ENCODE measurements at places on chromosomes 3 and 15. TPM values are rescaled to one million over a fixed set of nuclear protein-coding genes. Genes with fewer than 3 reads are reported as not detected.

DNA sequence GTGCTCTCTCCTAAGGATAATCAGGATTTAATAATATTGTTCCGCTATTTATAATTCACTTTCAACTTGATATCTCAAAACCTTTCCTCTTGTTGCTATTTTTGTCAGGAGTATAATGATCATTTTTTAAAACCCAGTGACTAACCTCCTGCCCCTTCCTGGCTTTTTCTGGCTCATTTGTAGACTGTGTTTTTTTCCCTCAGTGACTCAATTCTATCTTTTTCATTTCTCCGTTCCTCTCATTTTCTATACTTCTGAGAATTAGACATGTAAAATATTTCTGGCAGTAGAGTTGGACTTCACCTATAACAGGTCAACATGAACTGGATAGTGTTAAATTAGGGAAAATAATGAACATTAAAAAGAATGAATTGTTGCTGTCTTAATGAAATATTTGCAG lies 490.7 kb downstream of the EDEM1 start:
- no peaks in the 10 kb centered on the region for H3K27me3 ChIP-seq
- H3K4me1 ChIP-seq = no peaks in the 10 kb centered on the region
- H3K36me3 ChIP-seq = no peaks in the 10 kb centered on the region
- no peak overlapping the region for H3K4me3 ChIP-seq

GRCh38 chr15:38307861-38308641 lies 55.4 kb downstream of the SPRED1 start:
- no peak for DNase-seq
- no peaks in the 10 kb centered on the region for H3K27me3 ChIP-seq
- no peak overlapping the region for H3K4me3 ChIP-seq
- H3K4me1 ChIP-seq = no peaks in the 10 kb centered on the region
- H3K27ac ChIP-seq = no peak overlapping the region

DNA sequence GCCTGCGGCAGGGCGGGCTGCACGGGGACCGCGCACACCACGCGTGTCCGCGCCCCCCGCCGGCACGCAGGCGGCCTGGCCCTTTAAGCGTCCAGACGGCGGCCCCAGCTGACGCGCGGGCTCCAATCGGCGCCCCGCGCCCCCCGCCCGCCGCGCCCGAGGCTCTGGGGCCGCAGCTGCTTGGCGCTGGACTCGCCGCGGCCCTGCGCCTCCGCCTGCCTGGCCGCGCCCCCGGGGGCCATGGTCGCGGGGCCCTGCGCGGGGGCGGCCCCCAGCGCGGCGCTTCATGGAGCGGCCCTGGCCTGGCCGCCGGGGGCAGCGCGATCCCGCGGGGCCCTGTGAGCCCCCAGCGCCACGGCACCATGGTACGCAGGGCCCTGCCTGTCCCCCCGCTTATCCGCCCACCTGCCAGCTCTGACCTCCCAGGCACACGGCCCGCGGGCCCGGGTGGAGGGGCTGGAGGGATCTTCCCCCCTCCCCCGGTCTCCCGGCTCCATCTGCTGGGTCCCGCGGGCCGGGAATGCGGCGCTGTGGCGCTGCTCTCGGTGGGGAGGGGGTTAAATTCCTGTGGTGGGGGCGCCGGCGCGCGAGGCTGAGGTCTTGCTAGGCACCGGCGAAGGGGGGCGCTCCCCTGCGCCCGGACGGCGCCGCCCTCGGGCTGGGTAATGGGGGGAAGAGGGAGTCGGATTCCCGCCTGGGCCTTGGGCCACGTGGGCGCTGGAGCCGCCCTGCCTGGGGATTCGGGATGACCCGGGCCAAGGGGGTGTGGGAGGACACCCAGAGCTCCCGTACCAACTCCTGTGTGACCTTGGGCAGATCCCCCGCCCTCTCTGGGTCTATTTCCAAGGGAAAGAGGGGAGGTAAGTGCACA lies 1.1 kb downstream of the ZBTB47 start:
- H3K4me1 ChIP-seq = peaks cover 24% of the 10 kb centered on the region
- peak overlapping the region; percentile 98 for H3K4me3 ChIP-seq
- peak overlapping the region; percentile 95 for H3K27ac ChIP-seq
- no peak for DNase-seq

GRCh38 chr3:64163019-64163754 lies 62.1 kb downstream of the PRICKLE2 start:
- no peaks in the 10 kb centered on the region for H3K27me3 ChIP-seq
- no peaks in the 10 kb centered on the region for H3K36me3 ChIP-seq
- no peak for DNase-seq
- H3K4me1 ChIP-seq = peaks cover 24% of the 10 kb centered on the region
- no peak overlapping the region for H3K4me3 ChIP-seq

- H3K4me1 ChIP-seq = peaks cover under 1% of the 10 kb centered on the region
- H3K4me3 ChIP-seq = no peak overlapping the region
- DNase-seq = no peak
- no peaks in the 10 kb centered on the region for H3K36me3 ChIP-seq
Measured at GRCh38 chr3:139671107-139671506, 6.7 kb downstream of the NMNAT3 start.

The BCL2A1 gene
- total RNA-seq = not detected

GRCh38 chr3:132326251-132326650 lies 9.0 kb downstream of the ACP3 start:
- no peaks in the 10 kb centered on the region for H3K27me3 ChIP-seq
- H3K4me3 ChIP-seq = no peak overlapping the region
- DNase-seq = no peak
- H3K27ac ChIP-seq = no peak overlapping the region
- no peaks in the 10 kb centered on the region for H3K36me3 ChIP-seq

The MB21D2 gene
- total RNA-seq = 7.5 TPM

The BFSP2 gene
- not detected for total RNA-seq

DNA sequence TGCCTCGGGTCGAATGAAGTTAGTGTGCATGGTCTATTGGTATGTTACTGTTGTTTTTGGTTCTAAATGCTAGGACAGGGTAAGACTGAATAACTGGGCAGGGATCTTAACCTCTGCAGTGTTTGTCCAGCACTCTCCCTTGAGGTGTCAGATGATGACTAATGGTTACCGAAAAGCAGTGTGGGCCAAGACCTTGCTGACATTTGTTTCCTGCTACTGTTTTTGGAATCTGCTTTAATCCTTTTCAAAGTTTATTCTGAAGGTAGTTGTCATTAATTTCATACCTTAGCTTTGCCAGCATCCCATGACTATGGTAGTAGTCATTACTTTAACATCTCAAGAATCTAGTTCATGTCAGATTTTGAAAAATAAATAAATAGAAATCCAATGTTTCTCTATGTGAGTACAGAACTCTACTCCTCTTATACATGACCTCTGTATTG lies 117.0 kb downstream of the P3H2 start:
- no peaks in the 10 kb centered on the region for H3K4me1 ChIP-seq
- no peak overlapping the region for H3K4me3 ChIP-seq
- no peaks in the 10 kb centered on the region for H3K36me3 ChIP-seq
- no peak for DNase-seq

The GAP43 gene
- 8.5 TPM for total RNA-seq

The SKOR1 gene
- 0.98 TPM for total RNA-seq

The GOLGA6A gene
- total RNA-seq = 0.87 TPM

The GPR27 gene
- total RNA-seq = 2.9 TPM

DNA sequence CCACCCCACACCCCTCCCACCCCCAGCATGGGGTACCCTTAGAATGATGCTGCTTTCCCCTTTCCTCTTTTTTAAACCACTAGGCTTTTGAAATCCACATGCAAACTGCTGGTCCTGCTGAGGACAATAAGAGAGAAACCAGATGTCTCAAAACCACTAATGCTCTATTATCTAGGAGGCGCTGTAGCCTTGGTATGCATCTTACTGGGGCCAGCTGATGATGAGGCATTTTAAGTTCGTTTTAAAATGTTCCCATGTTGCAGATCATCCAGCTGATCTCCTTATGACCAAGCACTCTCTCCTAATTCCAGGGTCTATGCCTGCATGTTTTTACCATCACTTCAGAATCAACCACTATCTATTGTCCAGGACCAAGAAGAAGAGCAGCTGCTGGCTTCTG lies 1.3 kb downstream of the NME9 start:
- H3K36me3 ChIP-seq = no peaks in the 10 kb centered on the region
- no peak for DNase-seq
- H3K27ac ChIP-seq = no peak overlapping the region
- H3K27me3 ChIP-seq = no peaks in the 10 kb centered on the region

GRCh38 chr3:190306026-190306425 lies 16.2 kb downstream of the CLDN1 start:
- peaks cover 9% of the 10 kb centered on the region for H3K4me1 ChIP-seq
- H3K27me3 ChIP-seq = no peaks in the 10 kb centered on the region
- H3K27ac ChIP-seq = no peak overlapping the region
- H3K36me3 ChIP-seq = no peaks in the 10 kb centered on the region
- H3K4me3 ChIP-seq = no peak overlapping the region

- H3K27me3 ChIP-seq = no peaks in the 10 kb centered on the region
- no peak for DNase-seq
- no peak overlapping the region for H3K27ac ChIP-seq
- no peak overlapping the region for H3K4me3 ChIP-seq
- peaks cover 10% of the 10 kb centered on the region for H3K4me1 ChIP-seq
Measured at GRCh38 chr15:48001393-48002039, 119.3 kb upstream of the SLC24A5 start.

The RLBP1 gene
- not detected for total RNA-seq

The DUOX2 gene
- total RNA-seq = 0.22 TPM

GRCh38 chr15:90201130-90201943 lies at the start of gene SEMA4B:
Gene SEMA4B (plus strand): TSS chr15:90201330. CDS start chr15:90201579, 249 bp downstream.
- no peaks in the 10 kb centered on the region for H3K27me3 ChIP-seq
- DNase-seq = peak; percentile 41
- peaks cover 49% of the 10 kb centered on the region for H3K4me1 ChIP-seq
- peak within 1 kb of the TSS; percentile 75 for H3K4me3 ChIP-seq
- H3K36me3 ChIP-seq = no peaks in the 10 kb centered on the region

DNA sequence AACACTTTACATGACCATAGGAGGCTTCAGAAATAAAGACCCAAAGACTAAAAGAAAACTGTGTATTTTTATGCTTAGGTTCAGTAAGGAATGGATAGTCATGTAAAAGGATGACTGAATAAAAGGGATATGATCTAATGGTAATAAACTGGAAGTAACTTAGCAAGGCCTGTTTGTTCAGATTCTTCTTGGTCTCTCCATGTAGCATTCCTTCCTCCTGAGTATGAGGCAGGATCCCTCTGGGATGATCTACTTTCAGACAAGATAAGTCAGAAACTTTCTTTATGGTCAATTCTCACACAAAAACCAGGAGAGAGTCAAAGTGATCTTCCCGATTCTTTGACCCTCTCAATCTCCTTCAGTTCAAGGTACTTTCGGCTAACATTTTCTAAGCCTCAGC lies 340.8 kb upstream of the DCBLD2 start:
- H3K27me3 ChIP-seq = no peaks in the 10 kb centered on the region
- H3K4me1 ChIP-seq = no peaks in the 10 kb centered on the region
- no peak overlapping the region for H3K4me3 ChIP-seq
- DNase-seq = no peak

The SLC27A2 gene
- not detected for total RNA-seq

DNA sequence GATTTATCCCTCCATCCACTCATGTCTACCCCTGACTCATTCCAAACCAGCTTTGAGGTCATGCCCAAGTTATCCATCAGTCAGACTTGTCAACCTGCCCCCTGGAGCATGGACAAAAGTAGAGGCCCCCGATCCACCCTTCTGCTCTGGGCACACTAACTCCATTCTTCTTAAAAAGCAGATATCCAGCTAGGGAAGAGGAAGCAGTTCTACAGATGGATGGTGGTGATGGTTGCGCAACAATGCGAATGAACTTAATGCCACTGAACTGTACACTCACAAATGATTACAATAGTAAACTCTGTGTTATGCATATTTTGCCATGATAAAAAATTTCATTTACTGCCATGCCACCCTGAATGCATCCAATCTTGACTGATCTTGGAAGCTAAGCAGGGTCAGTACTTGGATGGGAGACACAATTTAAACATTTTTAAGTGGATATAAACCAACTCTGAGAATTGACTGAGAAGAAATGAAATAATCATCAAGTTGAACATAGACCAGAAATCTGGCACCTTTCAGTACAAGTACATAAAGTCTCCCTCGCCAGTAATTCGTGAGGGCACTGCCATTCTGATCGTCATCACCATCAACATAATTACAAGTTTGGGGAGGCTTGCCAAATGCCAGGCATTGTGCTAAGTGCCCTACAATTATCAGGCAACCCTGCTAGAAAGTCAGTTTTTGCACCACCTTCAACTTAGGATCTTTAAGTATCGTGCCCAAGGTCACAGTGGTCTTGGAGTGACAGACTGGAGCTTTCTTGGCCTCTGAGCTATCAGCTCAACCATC lies 124.8 kb downstream of the ATP10A start:
- H3K4me3 ChIP-seq = no peak overlapping the region
- peak; percentile 41 for DNase-seq
- no peaks in the 10 kb centered on the region for H3K27me3 ChIP-seq
- no peak overlapping the region for H3K27ac ChIP-seq
- peaks cover 29% of the 10 kb centered on the region for H3K4me1 ChIP-seq

The ITIH4 gene
- 5.4 TPM for total RNA-seq

The IL5RA gene
- not detected for total RNA-seq

DNA sequence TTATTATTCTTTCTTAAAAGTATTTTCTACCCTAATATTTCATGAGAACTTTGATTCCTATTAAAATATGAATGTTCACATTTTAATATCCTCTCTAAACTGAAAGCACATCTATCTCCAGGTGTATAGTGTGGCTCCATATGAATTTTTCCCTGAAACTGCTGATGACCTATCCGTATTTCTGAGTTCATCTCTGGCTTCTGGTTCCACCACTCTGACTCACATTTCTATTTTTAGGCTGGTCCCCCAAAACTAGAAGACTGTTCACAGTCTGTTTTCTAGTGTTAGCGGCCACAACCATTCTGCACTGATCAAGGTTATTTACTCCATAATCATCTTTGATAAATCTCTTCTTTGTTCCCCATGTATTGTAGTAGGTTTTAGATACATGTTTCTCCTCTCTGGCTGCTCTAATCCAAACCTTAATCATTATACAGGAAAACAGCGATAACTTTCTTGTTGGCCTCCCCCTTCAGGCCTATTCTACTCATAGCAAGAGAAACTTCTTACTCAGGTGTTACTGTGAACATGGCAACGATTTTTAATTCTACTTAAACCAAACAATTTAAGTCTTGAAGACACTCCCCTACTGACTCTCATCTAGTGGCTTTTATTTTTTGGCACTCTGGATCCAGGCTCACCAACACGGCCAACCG lies 12.8 kb downstream of the ADPGK start:
- H3K27me3 ChIP-seq = no peaks in the 10 kb centered on the region
- DNase-seq = no peak
- H3K27ac ChIP-seq = no peak overlapping the region
- no peak overlapping the region for H3K4me3 ChIP-seq
- peaks cover 95% of the 10 kb centered on the region for H3K36me3 ChIP-seq

The FMN1 gene
- total RNA-seq = 19.7 TPM

The PPP1R14D gene
- not detected for total RNA-seq

The SLC2A2 gene
- total RNA-seq = not detected

DNA sequence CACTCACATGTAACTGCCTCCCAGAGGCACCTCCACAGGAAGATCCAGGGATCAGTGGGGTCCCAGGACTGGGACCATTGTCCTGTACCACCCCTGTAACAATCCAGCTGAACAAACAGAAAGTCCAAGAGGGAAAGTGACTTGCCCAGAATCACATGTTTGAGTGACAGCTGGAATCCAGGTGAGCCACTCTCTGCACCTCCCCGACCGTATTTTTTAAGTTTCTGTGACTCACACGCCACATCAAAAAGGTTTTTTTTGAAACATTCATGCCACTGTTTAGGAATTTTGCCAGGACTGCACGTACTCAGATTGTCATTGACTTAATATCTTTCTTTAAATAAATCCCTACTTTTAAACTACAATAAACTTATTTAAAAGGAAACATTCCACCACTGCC lies 9.8 kb upstream of the SLC6A1 start:
- H3K27ac ChIP-seq = no peak overlapping the region
- H3K36me3 ChIP-seq = no peaks in the 10 kb centered on the region
- no peak for DNase-seq
- H3K4me3 ChIP-seq = no peak overlapping the region
- H3K27me3 ChIP-seq = no peaks in the 10 kb centered on the region

The KLF15 gene
- total RNA-seq = 170 TPM
